T-helper 2 cell (primary cell): ENCODE measurements at places on chromosomes 1 and 21.

- no peak for DNase-seq
These were observed 119.8 kb upstream of the KCNJ6 start for GRCh38 chr21:38036016-38036415.

DNA sequence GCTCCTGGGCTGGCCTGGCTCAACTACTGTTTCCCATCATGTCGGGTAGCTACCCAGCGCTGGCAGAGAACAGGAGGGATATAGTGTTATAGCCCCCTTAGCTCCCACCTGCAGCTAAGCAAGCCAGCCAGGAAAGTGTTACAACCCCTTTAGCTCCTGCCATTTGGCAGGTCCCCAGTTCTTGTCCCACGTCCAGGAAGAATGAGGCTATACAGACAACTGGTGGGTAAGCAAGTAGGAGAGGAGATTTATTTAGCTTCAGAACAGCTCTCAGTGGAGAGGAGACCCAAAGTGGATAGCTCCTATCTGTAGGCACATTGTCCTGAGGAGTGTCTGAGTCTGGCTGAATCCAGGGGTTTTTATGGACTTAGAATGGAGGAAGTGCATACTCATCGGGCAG, 741.1 kb upstream of the B3GALT2 start:
- no peak for DNase-seq

DNA sequence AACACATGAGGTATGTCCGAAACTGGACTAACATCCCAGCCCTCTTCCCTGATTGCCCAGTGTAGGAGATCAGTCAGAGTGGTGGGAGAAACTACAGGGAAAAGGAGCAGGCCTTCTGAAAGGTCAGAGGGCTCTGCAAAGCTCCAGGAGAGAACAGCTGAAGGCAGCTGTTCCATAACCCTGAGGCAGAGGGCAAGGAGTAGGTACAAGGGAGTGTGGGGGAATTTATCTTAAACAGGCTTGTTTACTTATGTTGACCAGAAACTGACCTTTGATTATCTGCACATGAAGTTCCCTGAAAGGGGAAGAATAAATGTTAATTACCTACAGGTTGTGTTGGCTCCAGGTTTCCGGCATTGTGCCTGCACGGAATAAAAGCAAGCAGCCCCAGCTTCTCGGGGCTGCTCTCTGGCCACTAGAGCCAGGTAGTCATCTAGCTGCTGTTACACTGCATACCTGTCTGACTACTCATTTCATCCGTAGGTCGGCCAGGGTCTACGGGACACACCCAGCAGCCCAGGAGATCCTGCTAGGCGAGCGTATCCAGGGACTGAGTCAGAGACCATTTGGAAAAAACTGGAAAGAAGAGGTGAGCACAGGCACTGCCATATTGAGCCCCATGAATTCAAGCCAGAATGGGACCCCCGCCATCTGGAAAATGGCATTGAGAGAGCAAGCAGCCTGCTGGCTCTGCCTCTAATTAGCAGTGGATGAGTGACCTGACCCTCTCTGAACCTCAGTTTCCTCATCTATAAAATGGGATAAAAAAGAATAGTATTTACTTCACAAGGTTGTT, 14.9 kb upstream of the PAQR7 start:
- DNase-seq = no peak

- DNase-seq = no peak
These were observed 32.4 kb downstream of the KCTD3 start for GRCh38 chr1:215599418-215600074.

GRCh38 chr1:33047839-33048305, 11.2 kb upstream of the AK2 start:
- DNase-seq = no peak

- DNase-seq = no peak
These were observed 92.9 kb downstream of the SLC45A1 start for GRCh38 chr1:8410791-8411190.
